ENCODE measurements at places on chromosomes 1 and 21.

- DNase-seq, result no peak
Measured at GRCh38 chr1:172404121-172404520, 16.4 kb upstream of the C1orf105 start.

DNA sequence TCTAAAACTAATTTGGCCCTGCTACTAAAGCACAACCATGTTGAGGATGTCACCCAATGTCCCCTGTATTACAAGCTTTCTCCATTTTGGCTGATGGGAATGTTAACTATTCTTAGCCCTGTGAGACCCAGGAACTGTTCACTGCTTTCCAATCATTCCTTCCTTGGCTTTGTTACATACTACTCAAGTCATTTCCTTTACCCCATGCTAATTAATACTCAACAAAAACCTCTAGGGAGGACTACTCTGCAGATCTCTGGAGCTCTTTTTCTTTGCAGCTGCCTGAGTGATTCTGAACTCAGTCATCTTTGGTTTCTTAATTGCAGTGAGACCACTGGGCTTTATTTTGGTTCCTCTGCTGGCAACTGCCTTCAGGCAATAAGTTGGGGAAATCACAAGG, 23.3 kb upstream of the RPE65 start:
- no peak for DNase-seq

DNA sequence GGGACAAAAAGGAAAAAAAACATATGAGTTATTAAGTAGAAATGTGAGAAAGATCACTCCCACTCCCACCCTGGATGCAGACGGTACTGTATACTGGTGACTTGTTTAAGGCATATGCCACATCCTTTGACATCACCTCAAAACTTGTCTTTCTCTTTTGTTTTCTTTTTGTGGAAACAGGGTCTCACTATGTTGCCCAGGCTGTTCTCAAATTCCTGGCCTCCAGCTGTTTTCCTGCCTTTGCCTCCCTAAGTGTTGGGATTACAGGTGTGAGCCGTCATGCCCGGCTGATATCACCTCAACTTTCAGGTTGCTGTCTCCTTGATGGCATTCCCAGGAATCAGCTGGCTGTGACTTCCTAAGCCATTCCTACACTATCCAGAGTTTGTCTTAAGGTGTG, 18.4 kb upstream of the KHDRBS1 start:
- DNase-seq, result no peak

DNA sequence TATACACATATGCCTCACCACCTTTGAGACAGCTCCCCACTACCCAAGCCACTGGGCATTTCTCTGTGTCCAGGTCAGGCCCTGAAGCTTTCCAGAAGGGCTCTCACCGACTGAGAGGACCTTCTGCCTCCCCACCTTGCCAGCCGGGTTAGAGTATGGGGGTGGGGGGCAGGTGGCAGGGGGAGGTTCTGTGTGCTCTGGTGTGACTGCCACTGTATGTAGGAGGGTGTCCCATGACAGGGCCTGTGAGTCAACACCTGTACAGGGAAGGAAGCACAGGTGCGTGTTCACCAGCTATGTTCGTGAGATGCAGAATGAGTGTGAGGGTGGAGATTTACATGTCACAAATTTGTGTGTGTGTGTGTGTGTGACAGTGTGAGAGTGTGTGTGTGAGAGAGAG, 7.0 kb downstream of the AHDC1 start:
- no peak for DNase-seq

GRCh38 chr1:27662707-27663393, 9.1 kb downstream of the IFI6 start:
- DNase-seq, result peak; percentile 78

- DNase-seq, result no peak
Measured at GRCh38 chr1:209613400-209614150, 30.1 kb downstream of the CAMK1G start.

GRCh38 chr1:77687519-77687906, 5.1 kb upstream of the ZZZ3 start:
- DNase-seq, result no peak

DNA sequence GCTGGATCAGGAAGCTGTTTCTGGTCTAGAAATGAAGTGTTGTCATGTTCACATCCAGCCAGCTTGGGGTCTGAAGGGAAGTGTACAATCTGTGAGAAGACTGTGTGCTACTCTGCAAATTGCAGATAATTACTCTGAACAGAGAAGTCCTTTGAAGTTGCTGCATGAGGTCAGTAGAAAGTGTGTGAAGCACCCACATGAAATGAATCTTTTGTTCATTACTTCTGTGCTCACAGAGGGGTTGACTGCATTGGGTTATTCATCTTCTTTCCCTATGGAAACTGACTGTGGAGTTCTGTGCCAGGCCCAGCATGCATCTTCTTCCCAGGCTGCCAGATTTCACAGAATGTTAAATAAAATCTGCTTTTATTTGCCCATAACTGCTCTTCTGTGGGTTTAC, 47.1 kb downstream of the CTH start:
- no peak for DNase-seq

- no peak for DNase-seq
Measured at GRCh38 chr1:223853275-223853674, 7.5 kb upstream of the TP53BP2 start.

- DNase-seq, result no peak
Measured at GRCh38 chr21:32702702-32703101, 25.1 kb downstream of the SYNJ1 start.
